SW480 (cell line): ENCODE measurements at places on chromosomes 3 and 15.

DNA sequence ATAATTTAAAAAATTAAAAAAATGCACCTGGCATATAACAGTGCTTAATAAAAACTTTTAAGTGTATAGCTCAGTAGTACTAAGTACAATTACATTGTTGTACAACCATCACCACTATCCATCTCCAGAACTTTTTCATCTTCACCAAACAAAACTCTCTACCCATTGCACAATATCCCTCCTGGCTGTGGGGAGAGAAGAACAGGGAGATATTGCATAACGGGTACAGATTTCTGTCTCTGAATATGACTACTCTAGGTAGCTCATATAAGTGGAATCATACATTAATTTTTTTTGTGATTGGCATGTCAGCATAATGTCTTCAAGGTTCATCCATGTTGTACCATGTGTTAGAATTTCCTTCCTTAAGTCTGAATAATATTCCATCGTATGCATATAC lies 91.0 kb upstream of the PLAAT1 start:
- DNase-seq: no peak

DNA sequence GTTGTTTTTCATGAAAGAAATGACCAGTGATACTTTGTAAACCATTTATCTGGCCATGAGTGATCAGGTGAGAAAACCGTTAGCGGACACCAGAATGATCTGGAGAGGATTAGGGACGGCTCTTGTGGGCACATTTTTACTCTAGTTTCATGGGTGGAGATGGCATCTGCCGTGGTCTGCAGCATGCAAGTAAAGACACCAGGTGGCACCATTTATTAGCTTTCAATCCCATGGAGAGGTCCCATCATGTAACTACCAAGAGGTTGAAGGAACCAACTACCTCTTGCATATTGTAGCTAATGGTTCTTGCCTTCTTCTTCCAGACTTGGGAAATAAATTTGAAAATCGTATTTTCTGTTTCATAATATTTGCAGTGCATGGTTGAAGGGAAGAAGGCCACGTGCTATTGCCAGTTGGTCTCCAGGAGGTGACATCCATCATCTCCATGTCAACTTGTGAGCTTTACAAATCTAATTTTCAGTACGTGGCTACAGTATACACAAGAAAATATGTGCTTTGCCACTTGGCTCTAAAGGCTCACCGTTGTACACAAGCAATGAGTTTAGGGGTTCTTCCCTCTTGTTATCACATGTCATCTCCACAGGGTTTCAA lies 1.5 kb upstream of the MAPKBP1 start:
- DNase-seq: peak; percentile 76

DNA sequence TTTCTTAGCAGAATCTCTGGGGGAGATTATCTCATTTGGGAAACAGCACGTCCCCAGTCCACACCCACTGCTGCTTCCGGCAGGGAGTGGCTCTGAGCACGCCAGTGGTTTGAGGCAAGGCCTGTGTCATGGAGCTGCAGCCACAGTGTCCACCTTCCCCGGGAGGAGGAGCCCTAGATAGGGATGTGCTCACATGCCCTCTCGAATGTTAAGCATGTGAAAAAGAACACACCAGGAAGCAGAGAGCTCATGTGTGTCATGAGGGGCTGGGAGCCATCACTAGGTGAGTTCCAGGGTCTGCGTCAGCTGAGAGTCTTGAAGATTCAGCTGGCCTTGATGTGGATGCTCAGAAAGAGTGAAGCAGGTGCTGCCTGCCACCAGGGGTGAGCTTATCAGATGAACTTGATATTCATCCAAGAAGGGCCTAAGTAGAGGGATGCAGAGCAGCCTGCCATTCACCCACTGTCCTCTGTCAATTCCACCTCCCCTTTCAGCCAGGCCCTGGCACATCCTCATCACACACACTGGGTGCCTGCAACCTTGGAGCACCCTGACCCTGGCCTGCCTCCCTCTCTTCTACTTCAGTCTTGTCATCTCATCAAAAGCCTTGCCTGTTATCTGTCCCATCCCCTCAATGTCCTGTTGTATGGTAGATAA lies 16.3 kb downstream of the ITGA11 start:
- DNase-seq: peak; percentile 53

GRCh38 chr15:42190370-42190769 lies 17.7 kb downstream of the VPS39 start:
- no peak for DNase-seq

DNA sequence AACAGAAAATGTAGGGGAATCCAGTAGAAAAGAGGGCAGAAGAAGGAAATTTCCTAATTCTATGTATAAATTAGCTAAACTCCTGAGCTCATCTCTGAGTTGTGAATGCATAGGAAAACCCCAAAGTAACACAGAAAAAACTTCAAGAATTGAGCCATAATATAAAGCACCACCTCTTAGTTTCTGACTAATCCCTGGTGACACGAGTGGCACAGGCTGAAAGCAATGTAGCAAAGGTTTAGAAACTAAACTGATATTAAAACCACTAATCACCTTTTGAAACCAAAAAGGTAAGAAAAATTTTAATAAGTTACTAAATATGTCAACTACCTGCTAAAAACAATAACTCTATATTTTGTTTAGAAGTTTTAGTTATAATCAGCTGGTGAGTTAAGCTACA lies 255.6 kb upstream of the NECTIN3 start:
- no peak for DNase-seq

- DNase-seq: no peak
Observed at GRCh38 chr3:183478501-183478900, 50.1 kb upstream of the MCF2L2 start.

- DNase-seq: no peak
Observed at GRCh38 chr3:108320746-108321350, 24.5 kb downstream of the HHLA2 start.

DNA sequence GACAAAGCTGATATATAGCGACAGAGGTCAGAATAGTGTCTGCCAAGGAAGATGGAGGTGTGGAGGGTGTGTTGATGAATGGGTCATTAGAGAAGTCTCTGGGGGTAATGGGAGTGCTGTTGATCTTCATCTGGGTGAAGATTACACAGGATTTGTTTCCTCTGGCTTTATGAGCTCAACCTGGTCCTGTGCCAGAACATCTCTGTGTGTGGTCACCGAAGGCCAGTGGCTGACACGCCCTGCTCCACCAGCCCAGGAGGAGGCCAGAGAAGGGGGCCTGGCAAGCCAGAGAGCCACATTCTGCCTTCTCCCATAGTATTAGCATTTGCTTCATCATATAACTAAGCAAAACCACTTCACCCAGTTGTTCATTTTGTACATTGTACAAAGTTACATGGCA lies 121.1 kb downstream of the ZNF621 start:
- peak; percentile 28 for DNase-seq

DNA sequence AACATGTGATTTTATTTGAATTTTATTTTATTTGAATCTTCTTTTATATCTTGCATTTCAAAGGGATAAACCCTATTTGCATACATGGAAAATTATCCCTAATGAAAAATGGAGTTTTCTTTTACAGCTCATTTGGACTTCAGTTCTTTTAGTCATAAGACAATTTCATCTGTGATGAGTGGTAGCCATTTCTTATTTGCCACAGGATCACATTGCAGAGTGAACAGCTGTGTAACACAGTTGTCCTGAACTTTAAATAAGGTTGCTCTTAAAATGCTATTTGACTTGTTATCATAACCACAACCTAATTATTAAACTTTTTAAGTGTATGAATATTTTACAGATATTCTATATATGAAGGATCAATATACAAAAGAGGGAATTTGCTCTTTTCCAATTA lies 221.7 kb upstream of the ROPN1 start:
- DNase-seq: no peak

DNA sequence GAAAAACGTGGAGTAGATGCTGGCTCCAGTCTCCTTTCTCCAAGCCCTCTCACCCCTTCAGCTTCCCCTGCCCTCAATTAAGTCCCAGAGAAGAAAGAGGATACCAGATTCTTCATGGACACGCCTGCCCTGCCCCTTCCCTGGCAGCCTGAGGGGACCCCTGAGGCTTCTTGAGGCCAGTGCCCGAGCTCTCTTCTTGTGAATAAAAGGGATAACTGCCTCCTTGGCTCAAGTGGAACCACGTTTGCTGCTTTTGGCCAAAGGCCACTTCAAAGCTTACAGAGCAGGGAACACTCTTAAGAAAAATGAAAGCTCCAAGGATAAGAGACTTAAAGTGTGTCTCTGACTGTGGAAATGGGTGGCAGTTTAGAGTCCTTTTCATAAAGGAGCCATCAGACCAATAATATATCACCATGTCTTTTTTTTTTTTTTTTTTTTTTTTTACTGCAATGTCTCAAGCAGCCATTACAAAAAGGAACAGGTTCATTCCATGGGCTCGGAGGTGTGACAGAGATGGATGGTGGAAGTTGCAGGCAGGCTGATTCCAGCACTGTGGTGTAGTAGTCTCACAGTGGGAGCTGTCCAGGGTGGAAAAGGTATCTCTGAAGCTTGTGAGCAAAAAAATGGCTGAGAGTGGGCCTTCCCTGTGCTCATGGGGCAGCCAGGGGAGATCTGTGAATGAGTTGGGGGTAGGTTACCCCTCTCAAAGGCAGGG lies 108.8 kb downstream of the SEMA5B start:
- no peak for DNase-seq

DNA sequence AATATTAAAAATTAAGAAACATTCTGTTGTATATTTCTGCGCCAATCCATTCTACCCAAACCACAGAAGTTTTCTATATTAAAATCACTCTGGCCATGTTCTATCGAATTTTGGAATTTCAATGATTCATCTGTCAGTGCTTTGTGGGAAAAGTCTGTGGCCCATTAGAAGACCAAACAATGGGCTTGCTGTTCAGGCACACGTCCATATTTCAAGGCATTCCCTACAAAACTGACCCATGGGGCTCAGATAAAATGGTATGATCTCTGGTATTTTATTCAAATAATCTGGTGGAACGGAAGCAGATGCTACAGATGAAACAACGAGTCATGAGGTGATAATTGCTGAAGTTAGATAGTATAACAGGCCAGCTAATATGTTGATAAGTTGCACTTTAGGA lies 12.4 kb downstream of the NPHP3 start:
- DNase-seq: no peak

DNA sequence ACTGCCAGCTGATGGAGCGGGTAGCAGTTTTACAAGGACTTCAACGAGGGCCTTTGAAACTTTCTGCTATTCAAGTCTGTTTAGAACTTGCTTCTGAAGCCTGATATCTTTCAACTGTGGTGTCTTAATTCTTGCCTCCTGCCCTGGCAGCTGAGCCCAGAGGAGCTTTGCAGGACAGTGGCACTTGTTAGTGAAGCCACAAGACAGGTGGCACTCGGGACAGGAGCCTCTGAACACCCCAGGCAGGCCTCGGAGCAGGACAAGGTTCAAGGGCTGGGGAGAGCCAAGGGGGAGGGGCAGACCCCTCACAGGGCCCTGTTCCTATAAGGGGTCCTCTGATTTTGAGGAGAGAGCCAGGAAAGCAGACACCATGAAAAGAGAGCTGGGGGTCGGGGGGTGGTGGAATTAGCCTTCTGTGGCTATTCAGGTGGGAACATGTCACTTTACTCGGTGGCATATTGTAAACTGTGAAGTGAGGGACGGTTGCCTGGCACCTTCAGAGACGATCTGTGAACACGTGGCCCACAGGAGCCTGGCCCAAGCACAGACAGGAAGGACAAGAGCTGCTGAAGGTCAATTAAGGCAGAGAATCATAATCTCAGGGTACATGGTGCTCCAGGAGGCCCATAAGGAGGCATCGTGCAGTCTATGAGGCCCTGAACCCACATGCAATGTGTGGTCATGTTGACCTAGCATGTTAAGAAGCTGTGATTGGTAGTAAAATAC lies 30.1 kb upstream of the KY start:
- DNase-seq: no peak

DNA sequence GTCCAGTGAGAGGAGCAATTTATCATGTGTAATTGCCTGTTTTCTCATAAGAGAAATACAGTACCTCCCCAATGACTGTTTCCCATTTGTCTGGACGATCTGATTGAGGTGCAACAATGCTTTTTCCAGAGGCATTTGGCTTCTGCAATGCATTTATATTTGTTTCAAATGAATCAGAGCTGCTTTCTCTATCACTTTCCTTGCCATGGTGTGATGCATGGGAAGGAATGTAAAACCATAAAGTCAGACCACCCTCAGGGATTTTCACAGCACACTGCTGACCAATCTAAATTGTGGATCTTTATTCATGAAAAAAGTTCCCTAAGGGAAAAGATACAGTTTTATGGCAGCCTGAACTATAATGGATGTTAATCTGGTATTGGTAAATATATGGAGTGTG lies 333.0 kb downstream of the ZNF385D start:
- DNase-seq: no peak

DNA sequence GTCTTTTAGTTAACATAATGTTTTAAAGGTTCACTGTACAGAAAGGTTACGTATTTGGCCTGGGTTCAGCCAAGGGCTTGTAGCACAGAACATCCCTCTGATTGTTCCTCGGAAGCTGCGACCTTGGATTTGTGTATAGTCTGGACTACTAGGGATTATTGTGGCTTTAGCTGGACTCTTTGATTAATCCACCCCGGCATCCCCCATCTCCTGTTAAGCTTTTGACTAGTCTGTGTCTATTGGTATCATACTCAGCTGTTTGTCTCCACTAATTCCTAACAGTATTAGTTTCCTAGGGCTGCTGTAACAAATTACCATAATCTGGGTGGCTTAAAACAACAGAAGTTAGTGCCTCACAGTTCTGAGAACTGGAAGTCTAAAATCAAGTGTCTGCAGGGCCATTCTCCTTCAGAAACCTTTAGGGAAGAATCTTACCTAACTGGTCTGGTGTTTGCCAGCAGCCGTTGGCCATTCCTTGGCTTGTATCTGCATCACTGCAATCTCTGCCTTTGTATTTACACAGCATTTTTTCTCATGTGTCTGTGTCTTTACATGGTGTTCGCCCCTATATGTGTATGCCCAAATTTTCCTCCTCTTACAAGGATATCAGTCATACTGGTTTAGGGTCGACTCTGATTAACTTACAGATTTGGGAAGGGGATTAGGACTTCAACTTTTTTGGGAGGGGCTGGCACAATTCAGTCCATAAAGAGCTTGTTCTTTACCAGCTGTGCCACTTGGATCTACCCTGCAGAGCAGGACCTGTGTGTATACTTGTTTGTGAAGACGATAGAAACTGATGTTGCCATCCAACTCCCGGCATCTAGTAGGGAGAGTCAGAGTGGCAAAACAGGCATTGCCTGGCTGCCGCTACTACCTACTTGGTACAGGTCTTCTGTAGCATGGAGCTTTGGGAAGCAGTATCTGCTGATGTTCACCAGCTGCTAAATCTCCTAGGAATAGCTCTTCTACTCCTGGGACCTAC lies 117.8 kb downstream of the UBE2E2 start:
- no peak for DNase-seq

DNA sequence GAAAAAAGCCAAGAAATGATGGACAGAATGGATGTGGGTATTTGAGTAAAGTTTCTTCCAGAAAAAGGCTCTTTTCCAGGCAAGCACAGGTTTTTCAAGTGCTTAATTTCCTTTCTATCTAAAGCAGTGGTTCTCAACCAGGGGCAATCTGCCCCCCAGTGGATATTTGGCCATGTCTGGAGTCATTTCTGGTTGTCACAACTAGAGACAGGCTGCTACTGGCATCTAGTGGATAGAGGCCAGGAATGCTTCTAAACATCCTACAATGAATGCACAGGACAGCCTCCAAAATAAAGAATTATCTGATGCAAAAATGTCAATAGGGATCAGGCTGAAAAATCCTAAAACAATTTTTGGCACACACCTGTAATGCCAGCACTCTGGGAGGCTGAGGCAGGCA lies 23.9 kb downstream of the SEC22C start:
- peak; percentile 46 for DNase-seq

GRCh38 chr15:75200765-75201615 lies 692 bp upstream of the C15orf39 start:
- peak; percentile 86 for DNase-seq

- no peak for DNase-seq
Observed at GRCh38 chr3:153000325-153000724, 161.7 kb upstream of the RAP2B start.
